ENCODE measurements at places on chromosomes 2 and 18.
A peak's percentile ranks its signal among the peaks of the same experiment; 100 is the strongest.

- no peak for DNase-seq
These were observed 24.7 kb downstream of the NUP35 start for GRCh38 chr2:183148955-183149354.

DNA sequence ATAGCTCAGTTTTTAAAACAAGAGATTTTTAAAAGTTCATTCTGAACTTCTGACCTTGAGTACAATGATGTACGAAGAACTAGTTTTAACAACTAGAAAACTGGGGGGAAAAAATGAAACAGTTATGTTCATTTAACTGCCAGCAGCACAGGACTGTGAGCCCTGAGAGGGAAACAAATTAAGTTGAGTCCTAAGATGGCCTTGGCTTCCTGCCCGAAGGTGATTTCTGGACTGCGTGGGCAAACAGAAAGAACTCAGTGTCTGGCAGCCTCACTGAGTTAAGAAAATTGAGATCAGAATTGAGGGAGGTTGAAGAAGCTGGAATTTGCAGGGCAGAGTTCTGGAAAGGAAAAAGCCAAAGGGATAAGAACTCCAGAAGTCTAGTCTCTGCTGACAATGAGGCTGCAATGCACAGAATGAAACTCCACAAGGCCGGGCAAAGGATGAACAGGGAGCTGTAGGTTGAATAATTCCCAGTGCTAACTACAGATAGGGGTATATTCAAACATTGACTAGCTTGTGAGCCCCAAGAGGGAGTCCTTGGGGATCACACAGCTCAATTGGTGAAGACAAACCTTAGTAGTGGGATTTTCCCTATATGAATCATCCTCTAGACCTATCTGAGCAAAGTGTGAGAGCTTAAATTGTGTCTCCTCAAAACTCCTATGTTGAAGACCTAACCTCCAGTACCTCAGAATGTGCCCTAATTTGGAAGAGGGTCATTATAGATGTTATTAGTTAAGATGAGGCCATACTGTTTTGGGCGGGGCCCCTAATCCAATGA is 13.1 kb upstream of the CRACDL start:
- DNase-seq = no peak

- DNase-seq = no peak
These were observed 304.4 kb downstream of the GULP1 start for GRCh38 chr2:188596054-188596453.

GRCh38 chr18:58993260-58993659 is 128.6 kb downstream of the ZNF532 start:
- peak; percentile 41 for DNase-seq

DNA sequence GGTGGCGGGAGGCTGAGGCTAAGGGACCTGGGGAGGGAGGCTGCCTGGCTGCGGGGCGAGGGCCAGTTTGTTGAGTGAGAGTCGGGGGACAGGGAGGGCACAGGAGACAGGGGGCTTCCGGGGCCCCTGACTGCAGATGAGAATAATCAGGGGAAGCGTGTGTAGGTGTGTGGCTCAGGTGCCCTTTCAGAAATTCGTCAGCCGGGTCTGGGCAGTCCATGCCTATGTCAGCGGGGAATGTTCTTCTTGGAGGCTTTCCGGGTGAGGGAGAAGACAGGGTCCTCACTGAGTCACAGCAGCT is 52.3 kb upstream of the OTOF start:
- DNase-seq = no peak

GRCh38 chr2:226552571-226553285 is 246.9 kb downstream of the IRS1 start:
- no peak for DNase-seq

DNA sequence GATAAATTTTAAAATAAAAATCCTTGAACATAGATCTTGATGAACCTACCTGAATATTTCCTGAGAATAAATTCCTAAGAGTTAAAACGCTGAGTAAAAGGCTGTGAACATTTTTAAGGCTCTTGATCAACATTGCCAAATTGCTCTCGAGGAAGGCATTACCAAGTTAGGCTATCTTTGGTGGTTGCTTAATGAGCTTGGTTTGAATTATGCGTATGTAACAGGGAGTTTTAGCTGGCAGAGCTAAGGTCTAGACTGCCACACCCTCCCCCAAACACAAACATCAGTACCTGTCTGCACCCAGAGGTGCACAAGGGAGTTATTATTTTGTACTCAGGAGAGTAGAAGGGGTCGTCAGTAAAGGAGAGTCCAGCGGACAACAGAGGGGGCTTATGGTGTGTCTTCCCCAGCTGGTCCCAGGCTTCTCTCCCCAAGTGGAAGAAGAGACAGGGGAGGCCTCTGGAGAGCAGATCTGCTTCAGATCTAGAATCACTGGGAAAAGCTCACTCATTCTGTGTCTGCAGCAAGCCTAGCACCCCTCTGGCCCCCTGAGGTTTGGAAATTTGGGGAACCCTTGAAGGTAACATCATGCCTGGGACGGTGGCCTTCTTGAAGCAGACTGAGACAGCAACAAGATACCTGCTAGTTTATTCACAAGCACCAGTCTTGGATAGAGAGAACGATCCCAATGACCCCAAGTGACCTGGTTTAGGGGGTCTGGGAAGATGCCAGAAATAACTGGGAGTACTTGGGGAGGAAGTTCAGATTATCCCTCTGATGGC is 197.2 kb upstream of the ID2 start:
- DNase-seq = no peak

Data from pons (tissue), 1 donor.